Germinal center (tissue), 1 donor: ENCODE measurements at places on chromosomes 2 and 18.
A peak's percentile ranks its signal among the peaks of the same experiment; 100 is the strongest.

GRCh38 chr2:29295845-29296244 lies 180.6 kb downstream of the CLIP4 start:
- DNase-seq, result no peak

DNA sequence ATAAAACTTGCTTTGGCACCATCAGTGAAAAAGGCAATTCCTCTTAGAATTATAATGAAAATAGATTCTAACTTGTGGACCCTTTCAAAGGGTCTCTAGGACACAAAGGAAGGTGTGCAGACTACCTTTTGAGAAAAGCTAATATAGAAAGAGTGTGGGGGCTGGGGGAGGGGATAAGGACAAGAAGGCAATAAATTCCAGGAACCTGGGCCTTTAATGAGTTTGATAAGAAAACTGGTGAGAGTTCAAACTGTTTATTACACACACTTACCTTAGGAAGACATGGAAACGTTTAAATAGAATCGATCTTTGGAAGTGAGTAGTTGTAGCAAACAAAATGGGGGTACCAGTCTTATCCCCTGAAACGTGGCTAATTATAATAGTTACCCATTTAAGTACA lies 39.6 kb upstream of the PGAP1 start:
- no peak for DNase-seq

- no peak for DNase-seq
These were observed 124.9 kb upstream of the TTC27 start for GRCh38 chr2:32502941-32503340.

GRCh38 chr2:66489436-66489835 lies 54.5 kb downstream of the MEIS1 start:
- no peak for DNase-seq

- no peak for DNase-seq
These were observed 158.6 kb upstream of the TWIST2 start for GRCh38 chr2:238689331-238689730.

GRCh38 chr2:239262484-239263230 lies 138.2 kb downstream of the HDAC4 start:
- DNase-seq, result no peak

GRCh38 chr2:227022608-227023007 lies 141.4 kb downstream of the COL4A4 start:
- DNase-seq, result no peak

GRCh38 chr2:216362730-216363129 lies 9.6 kb downstream of the MARCHF4 start:
- no peak for DNase-seq

- DNase-seq, result no peak
These were observed 44.0 kb downstream of the CAPN13 start for GRCh38 chr2:30763151-30763660.

DNA sequence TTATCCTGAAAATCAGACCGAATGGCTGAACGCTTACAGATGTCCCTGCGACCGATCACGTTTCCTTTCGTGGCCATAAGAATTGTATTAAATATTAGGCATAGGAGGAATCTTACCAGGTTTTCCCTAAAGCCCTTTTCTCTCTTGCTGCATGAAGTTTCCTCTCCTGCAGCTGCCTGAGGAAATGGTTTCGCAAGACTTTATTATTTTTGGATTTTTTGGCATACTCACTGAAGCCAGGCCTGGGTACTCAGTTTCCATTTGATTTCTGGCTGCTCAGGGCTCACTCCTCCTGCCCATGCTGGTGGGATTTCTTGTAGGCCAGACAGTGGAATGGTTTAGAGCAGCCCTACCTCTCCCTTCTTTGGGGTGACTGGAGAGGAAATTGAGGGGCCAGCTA lies 114.0 kb downstream of the KLHL29 start:
- no peak for DNase-seq

GRCh38 chr2:86352727-86353221 lies 15.3 kb upstream of the REEP1 start:
- DNase-seq, result no peak

- DNase-seq, result no peak
These were observed 431.3 kb downstream of the TSN start for GRCh38 chr2:122186761-122187222.

DNA sequence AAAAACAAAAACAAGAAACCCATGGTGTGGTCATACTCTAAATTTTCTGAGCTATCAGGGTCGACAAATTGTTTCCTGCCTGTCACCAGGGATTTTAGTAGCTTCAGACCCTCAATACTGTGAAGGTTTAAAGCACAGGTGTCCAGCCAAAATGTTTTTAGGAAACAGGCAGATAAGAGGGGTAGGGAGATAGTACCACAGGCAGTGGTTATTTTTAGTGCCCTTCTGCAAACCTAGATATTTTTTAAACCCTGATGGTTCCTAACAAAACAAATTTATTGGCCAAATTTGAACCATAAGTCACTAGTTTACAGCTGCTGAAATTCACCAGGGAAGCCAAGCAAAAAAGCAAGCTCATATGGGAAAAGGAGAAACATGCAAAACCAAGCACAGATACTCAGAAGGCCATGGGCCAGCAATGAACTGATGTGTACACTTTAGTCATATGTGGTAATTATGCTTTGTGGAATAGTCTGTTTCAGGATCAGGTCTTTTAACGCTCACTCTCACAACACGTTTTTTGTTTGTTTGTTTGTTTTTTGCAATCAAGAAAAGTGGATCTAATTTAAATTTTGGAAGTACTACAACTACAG lies 156.8 kb upstream of the STK17B start:
- no peak for DNase-seq

GRCh38 chr18:36831139-36831538 lies 2.2 kb downstream of the KIAA1328 start:
- no peak for DNase-seq

- DNase-seq, result no peak
These were observed 178.1 kb downstream of the NDUFA10 start for GRCh38 chr2:239846789-239847676.

GRCh38 chr2:157441072-157441454 lies 2.8 kb downstream of the CYTIP start:
- peak; percentile 36 for DNase-seq

DNA sequence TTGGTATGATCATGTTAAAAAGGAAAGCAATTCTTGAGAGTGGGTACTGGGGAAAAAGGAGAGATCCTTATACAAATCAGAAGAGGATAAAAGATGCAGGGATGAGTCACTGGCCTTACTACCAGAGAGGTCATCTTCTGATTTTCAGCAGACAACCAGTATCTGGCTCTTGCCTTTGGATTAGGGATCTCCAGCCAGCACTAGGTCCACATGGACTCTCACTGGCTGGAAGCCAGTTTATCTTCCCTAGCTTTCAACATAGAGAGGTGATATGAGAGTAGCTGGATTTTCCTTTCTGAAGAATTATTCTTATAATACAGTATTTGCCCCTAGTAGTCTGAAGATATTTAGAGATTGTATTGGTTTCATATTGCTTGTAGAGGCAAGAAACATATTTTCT lies 30.2 kb downstream of the CERKL start:
- no peak for DNase-seq

- DNase-seq, result no peak
These were observed 328.7 kb downstream of the CYRIA start for GRCh38 chr2:16336916-16337315.

GRCh38 chr2:171655586-171655985 lies 31.7 kb upstream of the DYNC1I2 start:
- DNase-seq, result peak; percentile 33

GRCh38 chr2:20590704-20591515 lies 60.0 kb downstream of the HS1BP3 start:
- no peak for DNase-seq

DNA sequence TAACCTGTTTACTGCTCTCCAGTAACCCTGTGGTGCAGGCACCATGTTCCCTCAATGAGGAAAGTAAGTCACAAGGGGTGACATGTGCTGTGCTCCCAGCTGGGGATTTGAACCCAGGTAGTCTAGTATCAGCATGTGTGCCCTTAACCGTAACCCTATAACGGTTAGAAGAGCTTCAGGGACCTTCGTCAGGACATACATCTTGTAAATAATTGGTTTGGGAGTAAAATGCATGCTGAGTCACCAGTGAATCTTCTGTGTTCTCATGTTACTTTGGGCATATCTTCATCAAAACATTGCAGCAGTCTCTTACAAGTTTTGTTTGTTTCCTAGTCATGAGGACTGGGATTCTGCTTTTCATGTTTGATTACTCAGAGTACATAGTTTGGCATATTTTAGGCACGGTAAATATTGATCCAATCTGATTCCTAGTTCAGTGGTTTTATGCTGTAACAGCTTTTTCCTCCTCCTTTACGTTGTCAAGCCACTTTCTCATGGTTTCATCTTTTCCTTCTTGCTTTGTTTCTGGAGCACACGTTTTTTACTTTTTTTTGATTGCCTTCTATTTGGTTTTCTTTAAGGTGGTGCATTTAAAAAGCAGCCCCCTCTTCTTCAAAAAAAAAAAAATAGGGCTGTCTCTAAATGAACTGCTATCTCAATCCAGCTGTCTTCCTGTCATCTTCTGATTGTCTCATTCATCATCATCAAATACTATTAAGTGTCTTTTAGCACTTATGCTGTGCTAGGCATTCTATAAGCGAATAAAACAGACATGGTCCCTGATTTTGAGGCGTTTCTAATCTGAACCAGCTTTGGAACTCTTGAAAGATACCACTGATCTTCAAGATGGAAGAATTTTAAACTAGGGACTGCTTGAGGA lies 50.4 kb downstream of the CLIP4 start:
- DNase-seq, result no peak

DNA sequence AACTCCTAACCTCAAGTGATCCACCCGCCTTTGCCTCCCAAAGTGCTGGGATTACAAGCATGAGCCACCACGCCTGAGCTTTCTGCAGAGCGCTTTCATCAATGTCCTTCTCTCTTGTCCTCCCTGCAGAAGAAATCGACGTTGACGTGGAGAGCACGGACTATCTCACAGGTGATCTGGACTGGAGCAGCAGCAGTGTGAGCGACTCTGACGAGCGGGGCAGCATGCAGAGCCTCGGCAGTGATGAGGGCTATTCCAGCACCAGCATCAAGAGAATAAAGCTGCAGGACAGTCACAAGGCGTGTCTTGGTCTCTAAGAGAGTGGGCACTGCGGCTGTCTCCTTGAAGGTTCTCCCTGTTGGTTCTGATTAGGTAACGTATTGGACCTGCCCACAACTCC lies 23.1 kb downstream of the MXD1 start:
- DNase-seq, result no peak

DNA sequence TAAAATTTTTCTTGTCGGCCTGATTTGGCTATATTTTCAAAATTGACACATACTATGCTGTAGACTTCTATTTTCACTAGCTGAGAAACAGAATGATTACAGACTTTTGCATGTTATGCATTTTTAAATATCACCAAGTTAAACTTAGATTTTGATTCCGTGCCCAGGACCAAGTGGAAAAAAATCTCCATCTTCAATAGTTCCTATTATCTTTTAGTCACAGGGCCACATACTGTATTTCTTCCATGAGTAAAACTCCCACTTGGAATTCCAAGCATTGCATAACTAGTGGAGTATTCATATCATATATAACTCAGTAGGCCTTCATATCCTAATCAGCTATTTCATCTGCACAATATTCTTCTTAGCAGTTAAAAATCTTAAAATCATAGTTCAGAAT lies 470.9 kb downstream of the ARHGAP15 start:
- DNase-seq, result no peak

- no peak for DNase-seq
These were observed 58.8 kb upstream of the SLC38A11 start for GRCh38 chr2:165013944-165014619.

DNA sequence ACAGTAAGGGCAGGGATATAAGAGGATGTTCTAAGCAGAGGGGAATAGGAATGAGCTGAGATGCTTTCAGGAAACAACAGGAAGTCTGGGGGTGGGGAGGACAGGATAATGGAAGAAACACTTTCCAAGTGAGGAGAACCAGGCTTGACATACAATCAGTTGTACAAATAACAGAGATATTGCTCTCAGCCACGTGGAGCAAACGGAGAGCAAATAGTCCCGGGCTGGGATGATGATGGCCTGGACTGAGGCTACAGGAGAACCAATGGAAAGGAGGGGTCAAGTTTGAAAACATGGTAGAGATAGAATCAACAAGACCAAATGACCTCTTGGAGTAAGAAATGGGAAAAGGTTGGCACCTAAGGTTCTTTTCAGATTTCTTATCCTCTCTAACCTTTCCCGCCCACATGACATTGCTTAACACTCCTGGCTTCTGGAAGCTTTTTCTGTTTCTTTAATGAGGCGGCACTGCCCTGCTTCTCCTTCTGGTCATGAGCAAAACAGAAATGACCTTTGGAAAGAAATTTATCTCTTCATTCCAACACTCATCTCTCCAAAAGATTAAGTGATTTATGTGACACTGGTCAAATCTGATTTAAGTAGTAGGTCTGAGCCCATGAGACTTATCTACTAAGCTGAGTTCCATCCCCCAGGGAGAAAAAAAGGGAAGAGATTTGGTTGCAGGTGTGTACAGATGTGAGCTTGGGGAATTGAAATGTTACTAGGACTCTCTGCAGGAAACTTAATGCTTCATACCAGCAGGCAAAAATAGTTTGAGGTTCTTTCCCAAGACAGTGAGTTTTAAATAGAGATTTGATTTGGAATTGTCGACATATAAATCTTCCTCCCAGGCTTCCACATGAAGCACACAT lies 442.9 kb upstream of the HNRNPA3 start:
- DNase-seq, result peak; percentile 30

- no peak for DNase-seq
These were observed 269.9 kb downstream of the TTC32 start for GRCh38 chr2:19631871-19632270.

- DNase-seq, result no peak
These were observed 34.0 kb upstream of the RNF138 start for GRCh38 chr18:32057624-32058165.

DNA sequence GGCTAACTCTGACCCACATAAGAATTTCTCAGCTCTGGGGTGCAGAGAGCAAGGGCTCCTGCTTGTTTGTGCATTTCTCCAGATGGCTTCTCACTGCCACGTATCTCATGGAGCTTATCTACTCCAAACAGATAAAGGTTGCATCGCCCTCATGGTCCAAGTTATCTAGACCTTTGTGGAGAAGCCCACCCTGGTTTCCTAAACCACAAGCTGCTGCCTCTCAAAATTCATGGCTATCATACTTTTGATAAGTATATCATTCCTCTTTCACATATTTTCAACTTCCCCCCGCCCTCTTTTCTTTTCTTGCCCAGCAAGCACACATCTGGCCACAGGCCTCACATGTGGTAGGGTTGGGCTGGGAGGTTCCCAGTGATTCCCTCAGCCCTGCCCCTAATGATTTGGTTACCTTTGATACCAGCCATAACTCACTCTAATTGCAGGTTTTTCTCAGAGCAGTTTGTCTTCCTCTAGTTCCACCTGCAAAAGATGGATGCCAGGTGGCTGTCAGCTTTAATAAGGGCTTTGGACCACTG lies 146.0 kb downstream of the RHBDD1 start:
- DNase-seq, result no peak

GRCh38 chr18:47613929-47614328 lies 316.5 kb downstream of the SMAD2 start:
- DNase-seq, result no peak
